ENCODE measurements at places on chromosomes 7 and 10. TPM values are rescaled to one million over a fixed set of nuclear protein-coding genes. Genes with fewer than 3 reads are reported as not detected.

GRCh38 chr10:24197263-24197662 is 11.7 kb upstream of the KIAA1217 start:
- no peak for DNase-seq

DNA sequence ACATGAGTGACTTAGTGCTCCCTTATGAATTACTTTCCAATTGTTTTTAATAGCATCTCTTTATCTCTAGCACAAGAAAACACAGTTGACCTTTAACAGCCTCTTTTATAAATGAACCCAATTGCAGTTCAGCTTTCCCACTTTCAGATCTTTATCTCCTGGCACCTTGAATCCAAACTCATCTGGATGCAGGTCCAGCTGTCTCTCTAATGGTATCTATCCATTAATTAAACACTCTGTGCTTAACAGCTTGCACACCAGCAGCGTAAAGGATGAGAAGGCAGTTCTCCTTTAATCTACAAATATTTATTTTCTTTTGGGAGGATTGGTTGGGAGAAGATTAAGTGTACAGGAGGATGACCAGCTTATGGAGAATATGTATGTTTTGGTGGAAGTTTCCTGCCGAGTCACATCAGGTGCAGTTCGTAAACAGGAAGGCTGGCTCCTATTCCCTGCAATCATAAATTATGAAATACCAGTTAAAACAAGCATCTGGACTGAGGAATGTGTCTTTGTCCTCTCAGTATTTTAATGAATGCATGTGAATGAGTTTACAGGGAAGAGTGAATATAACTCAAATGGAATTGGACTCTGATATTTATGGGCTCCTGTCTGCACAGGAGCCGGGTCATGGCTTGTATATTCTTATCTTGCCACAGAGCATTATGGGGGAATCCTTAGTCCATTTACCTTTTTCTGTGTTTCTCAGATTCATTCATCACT is 232.7 kb downstream of the PHF14 start:
- no peak for DNase-seq

DNA sequence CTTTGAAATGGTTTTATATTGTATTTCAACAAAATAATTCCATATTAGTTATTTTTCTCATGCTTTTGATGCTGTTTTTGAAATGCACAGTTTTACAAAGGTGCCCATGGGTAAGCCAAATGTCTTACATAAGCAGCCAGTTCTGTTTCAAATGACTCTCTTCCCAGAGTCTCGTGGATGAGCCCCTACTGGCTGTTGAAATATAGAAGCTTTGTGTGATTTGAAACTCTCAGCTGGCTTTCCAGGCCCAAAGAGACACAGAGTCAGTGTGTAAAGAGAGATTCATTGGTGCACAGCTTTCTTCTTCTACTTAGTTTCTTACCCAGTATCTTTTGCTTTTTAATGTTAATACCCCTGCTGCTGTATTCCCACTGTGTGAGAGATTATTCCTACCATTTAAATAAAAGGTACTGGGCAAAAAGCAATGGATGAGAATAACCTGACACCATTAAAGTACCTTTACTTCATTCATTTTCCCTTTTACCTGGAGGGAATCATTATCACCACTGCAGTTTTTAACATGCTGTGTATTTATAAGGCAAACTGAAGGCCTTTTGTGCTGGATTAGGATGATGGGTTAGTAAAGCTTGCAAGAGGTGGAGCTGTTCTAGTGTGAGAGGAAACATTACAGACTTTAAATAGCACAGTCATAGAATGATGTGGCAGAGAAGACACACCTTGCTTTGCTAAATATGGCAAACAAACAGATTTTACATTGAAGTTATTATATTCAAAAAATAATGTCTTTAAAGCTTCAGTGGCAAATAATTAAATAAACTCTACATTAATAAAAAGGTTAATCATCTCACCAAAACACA is 415.1 kb downstream of the THSD7A start:
- DNase-seq = no peak

- no peak for DNase-seq
These were observed 121.6 kb upstream of the LYZL2 start for GRCh38 chr10:30750971-30751677.

GRCh38 chr10:4120096-4120853 is 335.3 kb upstream of the KLF6 start:
- DNase-seq = no peak

- DNase-seq = no peak
These were observed 32.1 kb downstream of the NRF1 start for GRCh38 chr7:129643550-129644170.

DNA sequence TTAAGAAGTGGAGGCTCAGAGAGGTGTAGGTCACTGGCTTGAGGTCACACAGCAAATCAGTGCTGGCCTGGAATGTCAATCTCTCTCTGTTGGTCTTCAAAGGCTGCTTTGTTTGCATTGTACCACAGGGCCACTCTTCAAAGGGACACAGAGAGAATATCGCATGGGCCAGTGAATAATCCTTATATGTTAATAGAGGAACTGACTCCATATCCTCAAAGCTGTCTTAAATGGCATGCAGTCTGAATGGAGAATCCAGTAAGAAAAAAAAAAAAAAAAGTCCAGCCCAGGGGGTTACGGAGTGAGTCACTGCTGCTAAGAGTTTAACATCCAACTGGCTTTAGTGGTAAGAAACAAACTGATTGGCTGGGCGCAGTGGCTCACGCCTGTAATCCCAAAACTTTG is 54.1 kb downstream of the NRAP start:
- no peak for DNase-seq

DNA sequence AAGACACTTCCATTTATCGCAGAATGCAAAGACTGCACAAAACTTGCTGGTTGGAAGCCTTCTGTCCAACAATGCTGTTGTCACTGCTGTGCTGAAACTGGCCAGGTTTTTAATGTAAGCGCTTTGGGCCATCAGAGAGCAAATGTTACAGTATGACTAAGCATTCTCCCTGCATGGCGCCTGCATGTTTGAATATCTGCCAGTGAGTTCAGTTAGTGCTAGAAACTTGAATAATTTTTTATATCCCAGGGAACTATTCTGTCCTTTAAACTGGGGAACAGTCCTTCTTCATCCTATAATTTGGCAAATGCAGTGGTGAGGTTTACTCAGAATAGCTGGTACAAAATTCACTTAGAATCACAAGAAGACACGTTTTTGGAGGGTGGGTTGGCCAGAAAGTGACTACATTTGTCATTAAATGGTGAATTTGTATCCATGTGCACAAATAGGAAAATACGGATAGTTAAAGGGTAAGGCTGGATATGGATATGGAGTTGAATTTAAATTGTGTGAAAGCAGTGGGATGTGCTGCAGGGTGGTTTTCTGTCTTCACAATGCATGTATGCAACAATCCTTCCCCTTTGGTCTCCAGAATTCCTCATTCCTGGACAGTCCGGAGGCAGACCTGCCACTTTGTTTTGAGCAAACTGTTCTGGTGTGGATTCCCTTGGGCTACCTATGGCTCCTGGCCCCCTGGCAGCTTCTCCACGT is 1.7 kb downstream of the ABCC2 start:
- DNase-seq = no peak

- DNase-seq = no peak
These were observed 47.3 kb upstream of the NPTX2 start for GRCh38 chr7:98569691-98570337.

GRCh38 chr10:76946270-76946669 is 691.3 kb downstream of the KCNMA1 start:
- no peak for DNase-seq

DNA sequence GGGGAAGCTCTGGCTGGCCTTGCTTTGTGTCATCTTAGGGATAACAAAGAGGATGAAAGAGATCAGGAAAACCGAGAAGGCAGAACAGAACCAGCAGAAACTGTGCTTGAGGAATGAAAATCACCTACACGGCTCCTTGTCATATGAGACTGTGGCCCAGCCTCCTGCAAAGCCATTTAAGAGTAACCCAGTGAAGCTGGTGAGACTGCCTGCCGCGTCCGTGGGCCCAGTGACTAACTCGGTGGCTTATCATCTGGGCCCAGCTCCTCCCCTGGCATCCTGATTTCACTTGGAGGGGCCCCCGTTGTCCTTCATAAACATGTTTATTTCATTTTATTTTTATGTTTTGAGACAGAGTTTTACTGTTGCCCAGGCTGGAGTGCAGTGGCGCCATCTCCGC is 30.7 kb downstream of the HTRA1 start:
- no peak for DNase-seq

GRCh38 chr7:77729574-77730348 is 33.5 kb downstream of the RSBN1L start:
- no peak for DNase-seq

DNA sequence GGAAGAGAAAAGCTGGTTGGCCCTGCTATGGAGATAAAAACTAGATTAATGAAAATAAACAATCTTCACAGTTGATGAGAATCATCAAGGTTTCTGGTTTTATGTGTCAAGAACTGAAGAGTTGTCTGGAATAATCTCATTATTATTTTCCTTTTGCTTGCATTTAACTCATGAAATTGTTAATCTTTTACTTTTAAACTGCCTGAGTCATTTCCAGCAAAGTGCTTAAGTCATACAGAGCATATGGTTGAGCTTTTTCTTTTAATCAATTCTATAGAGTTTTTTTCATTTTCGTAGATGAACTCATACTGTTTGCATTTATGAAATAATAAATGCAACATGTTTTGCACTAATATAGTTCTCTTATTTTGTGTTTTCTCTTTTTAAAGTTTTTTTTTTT is 747.9 kb downstream of the NXPH1 start:
- DNase-seq = no peak

GRCh38 chr10:113362645-113363091 is 190.2 kb upstream of the HABP2 start:
- no peak for DNase-seq

GRCh38 chr10:95728526-95728925 is 27.4 kb upstream of the ENTPD1 start:
- DNase-seq = no peak

DNA sequence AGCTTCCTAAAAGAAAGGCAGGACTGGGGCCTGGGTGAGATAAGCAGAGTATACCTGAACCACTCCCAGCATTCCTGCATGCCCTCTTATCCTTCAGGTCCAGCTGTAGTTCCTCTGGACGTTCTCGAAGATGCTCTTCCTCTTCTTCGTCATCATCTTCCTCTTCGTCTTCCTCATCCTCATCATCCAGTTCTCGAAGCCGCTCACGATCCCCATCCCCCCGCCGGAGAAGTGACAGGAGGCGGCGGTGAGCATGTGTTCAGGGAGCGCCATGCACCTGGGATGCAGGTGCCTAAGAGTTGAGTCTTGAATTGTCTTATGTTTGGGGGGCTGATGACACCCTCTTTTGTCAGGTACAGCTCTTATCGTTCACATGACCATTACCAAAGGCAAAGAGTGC is 3.9 kb upstream of the NOLC1 start:
- DNase-seq = no peak

- DNase-seq = no peak
These were observed 38.9 kb downstream of the NKX6-2 start for GRCh38 chr10:132746801-132747625.

DNA sequence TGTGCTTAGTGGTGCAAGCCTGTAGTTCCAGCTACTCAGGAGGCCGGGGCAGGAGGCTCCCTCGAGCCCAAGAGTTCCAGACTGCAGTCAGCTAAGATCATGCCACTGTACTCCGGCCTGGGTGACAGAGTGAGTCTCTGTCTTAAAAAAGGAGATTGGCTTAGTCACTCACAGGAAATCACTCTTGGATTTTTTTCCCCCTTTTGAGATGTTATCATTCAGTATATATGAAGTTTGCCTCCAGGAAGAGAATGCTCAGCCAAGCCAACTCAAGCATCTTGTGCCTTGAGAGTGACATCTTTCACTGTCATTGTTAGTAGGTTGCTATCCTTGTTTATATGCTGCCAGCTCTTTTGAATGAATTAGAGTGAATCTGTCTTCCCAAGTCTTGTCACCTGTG is 28.0 kb downstream of the NIPSNAP2 start:
- no peak for DNase-seq

GRCh38 chr10:103188853-103189252 is 4.2 kb downstream of the NT5C2 start:
- no peak for DNase-seq

DNA sequence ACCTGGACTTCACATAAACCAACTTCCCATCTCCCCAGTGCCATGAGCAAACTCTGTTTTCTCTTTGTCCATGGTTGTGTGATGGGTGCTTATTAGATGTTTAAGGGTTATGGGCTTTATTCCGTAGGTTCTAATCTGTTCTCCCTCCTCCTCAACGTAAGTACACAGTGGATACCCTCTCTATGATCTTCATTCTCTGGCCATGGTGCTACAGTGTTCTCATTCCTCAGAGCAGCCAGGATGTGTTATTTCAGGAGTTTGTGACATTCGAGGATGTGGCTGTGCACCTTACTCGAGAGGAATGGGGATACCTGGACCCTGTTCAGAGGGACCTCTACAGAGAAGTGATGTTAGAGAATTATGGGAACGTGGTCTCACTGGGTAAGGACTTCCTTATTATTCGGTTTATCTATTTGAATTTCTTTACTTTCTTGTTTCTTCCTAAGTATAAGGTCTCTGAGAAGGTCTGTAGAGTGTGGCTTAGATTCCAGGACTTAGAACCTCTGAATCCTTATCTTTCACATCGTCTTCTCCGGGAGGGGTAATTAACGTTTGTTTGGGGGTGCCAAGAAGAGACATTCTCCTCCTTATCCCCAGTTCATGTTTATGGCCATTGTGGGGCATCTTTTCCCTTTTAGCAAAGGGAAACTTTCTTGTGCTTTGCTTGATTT is 3.8 kb downstream of the ZNF655 start:
- DNase-seq = no peak

DNA sequence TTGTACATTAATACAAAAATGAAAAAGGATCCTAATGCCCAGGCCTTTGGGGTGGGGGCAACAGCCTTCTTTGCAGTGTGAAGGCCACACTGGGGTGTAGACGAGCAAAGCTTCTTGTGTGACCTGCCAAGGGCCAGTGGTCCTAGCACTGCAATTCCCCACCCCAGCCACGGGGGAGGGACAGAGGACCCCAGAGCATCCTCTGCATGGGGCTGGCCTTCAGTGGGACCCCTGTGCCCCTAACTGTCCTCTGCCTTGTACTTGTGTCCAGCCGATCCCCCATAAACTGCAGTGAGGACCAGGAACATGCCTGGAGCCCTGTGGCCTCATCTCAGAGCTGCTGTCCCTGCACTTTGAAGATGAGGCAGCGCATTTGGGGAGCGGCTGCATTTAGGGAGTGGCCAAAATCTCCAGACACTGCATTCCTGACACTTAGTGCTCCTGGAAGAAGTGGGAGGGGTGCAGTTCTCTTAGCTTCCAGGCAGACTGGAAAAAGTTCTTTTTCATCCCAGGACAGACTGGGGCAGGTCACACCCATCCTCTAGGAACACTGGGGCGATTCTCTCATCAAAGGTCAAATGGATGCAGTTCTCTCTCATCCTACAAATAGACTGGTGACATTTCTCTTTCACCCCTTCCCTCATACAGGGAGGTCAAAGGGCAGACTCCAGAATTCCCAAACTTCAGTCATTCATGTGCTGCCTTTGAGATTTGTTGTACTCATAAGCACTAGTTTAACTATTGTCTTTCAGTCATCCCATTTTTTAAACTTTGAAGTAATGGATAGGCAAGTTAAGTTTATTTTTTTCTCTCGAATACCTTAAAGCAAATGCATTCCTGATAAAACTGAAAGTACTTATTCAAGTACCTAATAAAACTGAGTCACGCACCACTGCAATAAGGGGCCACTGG is 922 bp upstream of the MYO1G start:
- no peak for DNase-seq

The MCM10 gene
- polyA plus RNA-seq = 0.27 TPM

The FZD8 gene
- 2.1 TPM for polyA plus RNA-seq

The CD36 gene
- 30.9 TPM for polyA plus RNA-seq

The MLXIPL gene
- 25.3 TPM for polyA plus RNA-seq

The SLC37A3 gene
- 36.5 TPM for polyA plus RNA-seq

The CYP3A4 gene
- 11.1 TPM for polyA plus RNA-seq

The PODXL gene
- polyA plus RNA-seq = 4.1 TPM

The HSPA12A gene
- 4.4 TPM for polyA plus RNA-seq

The TMEM176B gene
- polyA plus RNA-seq = 34.7 TPM

The HIF1AN gene
- polyA plus RNA-seq = 7.4 TPM

The CLRN3 gene
- polyA plus RNA-seq = 0.23 TPM

All from thymus (tissue), 14 donors.